ENCODE measurements at places on chromosomes 6 and 20.

- no peak for DNase-seq
These were observed 3.9 kb downstream of the ZBP1 start for GRCh38 chr20:57616143-57616951.

- DNase-seq = no peak
These were observed 868.6 kb upstream of the GJE1 start for GRCh38 chr6:141264101-141264500.

- no peak for DNase-seq
These were observed 42.8 kb downstream of the MCHR2 start for GRCh38 chr6:99951016-99951805.

- no peak for DNase-seq
These were observed 121.3 kb downstream of the VEGFA start for GRCh38 chr6:43891072-43891870.

- no peak for DNase-seq
These were observed 110.0 kb downstream of the SLC23A2 start for GRCh38 chr20:4891190-4891763.

- no peak for DNase-seq
These were observed 151.2 kb downstream of the GRM4 start for GRCh38 chr6:33994472-33995308.

DNA sequence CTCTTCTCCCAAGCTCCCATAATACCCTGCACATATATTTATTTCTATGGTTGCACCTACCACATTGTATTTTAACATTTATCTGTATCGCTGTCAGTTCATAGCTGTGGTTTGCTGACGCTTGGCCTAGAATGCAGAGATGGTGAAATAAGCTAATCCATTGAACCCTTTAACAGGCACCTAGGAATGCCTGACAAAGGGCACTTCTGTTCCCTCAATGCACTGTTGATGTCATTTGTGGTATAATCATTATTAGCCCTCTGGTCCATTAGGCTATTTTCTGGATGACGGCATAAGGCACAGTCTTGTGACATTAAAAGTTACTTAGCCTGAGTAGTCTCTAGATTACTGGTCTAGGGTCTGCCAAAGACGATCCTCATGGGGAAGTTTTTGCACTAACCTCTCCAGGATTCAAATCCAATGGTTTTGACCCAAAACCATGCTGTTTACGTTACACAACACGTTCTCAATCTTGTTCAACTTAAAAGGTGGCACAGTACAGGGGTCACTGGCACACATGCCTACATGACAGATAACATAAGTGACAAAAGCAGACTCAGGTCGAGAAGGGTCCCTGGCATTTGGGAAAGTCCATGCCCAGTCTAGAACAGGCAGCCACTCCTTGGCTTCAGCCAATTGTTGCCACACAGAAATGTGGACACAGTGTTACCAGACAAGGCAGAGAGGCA, 2.1 kb upstream of the YWHAB start:
- DNase-seq = no peak

DNA sequence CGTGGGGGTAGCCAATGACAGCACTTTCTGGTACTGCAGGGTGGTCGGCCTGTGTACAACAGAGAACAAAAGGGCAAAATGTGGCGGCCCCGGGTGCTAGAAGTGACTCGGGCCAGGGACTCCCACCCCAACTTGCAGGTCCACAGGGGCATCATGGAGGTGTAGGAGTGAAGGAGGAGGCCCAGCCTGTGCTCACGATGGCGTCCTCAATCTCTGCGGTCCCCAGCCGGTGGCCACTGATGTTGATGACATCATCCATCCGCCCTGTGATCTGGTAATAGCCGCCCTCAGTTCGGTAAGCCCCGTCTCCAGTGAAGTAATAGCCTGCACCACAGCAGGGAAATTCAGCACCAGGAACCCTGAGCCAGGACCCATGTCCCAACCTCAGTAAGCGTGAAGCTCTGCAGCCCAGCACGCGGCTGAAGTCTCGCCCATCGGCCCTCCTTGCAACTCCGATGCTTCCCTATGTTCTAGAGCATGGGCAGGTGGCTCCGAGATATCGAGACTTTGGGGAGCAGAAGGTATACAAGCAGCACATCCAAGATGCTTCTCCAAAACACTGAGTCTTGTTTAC, 20.2 kb upstream of the APMAP start:
- DNase-seq = no peak

DNA sequence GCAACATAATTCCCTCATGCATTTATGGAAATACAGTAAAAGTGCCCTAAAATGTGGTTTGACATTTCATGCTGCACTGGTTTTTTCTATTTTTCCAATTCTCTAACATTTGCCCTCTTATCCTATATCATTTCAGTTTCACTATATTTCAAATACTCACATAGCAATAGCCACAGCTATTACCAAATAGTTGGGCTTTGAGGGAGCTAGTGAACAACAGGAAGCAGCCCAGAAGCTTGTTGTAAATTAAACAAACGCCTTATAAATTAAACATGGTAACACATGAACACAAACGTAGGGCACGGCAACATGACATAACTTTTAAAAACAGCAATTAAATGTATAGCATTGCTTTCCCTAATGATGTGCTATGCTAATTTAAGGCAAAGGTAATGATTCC, 469.0 kb downstream of the CDC5L start:
- no peak for DNase-seq

- DNase-seq = no peak
These were observed 247.8 kb downstream of the CD83 start for GRCh38 chr6:14365393-14365792.

GRCh38 chr6:49515485-49516146, 15.9 kb downstream of the GLYATL3 start:
- DNase-seq = no peak

DNA sequence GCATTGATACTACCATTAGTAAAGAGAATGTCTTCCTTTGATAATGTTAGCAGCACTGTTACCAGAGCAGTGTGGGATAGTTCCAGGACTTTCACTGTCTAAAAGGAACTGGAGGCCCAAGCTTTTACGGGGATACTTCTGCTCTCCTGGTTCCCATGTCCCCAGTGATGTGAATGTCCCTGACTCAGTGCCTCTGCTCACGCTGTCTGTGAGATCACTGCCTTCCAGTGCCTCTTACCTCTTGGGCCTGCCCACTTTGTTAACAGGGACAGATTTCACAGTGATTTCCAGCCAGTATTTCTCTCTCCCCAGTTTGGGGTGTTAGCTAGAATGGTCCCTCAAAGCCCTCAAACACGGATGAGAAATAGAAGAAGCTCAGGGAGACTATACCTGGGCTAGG, 14.4 kb downstream of the PTPRA start:
- DNase-seq = no peak

DNA sequence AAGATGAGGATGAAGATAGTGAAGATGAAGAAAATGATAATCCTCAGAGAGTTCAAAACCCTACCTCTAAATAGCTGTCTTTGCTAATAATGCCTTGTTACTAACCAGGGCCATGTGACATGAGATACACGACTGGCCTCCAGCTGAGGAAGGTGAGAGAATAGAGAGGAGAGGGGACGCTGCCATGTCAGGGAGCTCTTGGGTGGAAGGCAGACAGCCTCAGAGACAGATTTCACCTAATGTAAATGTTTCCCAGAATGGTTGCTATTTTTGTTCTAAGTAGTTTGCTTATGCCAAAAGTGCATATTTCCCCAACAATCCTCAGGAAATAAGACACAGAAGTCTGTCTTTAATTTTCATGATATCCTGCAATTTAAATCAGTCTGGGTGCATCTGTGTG, 138.4 kb downstream of the ELOVL4 start:
- no peak for DNase-seq

DNA sequence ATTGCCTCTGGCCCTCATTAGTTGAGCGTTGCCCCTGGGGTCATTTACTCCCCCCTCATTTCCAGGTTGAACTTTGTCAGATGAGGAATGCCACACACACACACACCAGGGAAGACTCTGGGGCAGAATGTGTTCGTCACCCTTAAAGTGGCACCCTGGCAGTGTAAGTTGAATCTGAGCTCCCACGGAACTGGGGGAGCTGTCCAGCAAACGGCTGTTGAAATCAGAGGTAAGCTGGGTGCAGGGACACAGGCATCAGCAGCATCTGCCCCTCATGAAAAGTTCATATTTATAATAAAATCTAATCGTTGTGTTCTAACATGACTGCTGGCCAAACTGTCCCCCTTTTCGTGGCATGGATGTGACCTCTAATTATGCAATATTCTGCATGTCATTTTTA, 4.3 kb upstream of the MC3R start:
- DNase-seq = no peak

GRCh38 chr20:62114894-62115293, 7.4 kb upstream of the LSM14B start:
- DNase-seq = no peak

DNA sequence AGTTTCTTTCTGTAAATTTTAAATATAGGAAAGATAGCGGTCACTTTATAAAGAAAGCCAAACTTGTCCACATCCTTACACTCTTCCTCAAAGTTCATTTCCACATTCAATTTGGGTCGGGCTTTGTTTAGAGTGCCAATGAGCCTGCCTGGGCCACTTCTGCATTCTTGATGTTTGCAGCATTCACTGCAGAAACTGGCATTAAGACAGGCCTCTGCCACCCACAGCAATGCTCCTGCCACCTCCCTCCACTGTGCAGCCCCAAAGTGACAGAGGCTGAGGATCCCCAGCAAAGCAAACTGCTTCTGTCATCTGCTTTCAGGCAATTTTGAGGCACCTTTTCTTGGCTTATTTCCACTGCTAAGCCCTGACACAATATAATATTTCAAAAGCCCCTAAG, 61.2 kb downstream of the TNFAIP3 start:
- no peak for DNase-seq

- no peak for DNase-seq
These were observed 151.2 kb downstream of the ANKRD60 start for GRCh38 chr20:58077282-58077681.

- DNase-seq = no peak
These were observed 385.5 kb downstream of the HDGFL1 start for GRCh38 chr6:22954749-22955385.

DNA sequence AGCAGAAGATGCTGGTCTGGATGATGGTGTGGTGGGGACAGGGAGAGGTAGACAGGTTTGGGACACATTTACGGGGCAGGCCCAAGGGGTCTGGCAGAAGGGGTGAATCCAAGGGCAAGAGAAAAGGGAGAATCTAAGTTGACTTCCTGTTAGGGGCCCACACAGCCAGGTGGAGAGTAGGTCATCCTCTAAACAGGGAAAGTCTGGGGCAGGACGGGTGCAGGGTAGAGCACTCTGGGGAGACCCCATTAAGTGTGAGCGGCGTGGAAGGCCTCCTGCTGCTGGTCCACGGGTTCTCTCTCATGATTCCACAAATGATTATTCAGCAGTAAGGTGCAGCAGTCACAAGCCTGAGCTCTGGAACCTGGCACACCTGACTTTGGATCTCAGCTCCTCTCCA, 2.7 kb downstream of the SRXN1 start:
- DNase-seq = no peak

- no peak for DNase-seq
These were observed 2.9 kb upstream of the PYGB start for GRCh38 chr20:25244976-25245375.

DNA sequence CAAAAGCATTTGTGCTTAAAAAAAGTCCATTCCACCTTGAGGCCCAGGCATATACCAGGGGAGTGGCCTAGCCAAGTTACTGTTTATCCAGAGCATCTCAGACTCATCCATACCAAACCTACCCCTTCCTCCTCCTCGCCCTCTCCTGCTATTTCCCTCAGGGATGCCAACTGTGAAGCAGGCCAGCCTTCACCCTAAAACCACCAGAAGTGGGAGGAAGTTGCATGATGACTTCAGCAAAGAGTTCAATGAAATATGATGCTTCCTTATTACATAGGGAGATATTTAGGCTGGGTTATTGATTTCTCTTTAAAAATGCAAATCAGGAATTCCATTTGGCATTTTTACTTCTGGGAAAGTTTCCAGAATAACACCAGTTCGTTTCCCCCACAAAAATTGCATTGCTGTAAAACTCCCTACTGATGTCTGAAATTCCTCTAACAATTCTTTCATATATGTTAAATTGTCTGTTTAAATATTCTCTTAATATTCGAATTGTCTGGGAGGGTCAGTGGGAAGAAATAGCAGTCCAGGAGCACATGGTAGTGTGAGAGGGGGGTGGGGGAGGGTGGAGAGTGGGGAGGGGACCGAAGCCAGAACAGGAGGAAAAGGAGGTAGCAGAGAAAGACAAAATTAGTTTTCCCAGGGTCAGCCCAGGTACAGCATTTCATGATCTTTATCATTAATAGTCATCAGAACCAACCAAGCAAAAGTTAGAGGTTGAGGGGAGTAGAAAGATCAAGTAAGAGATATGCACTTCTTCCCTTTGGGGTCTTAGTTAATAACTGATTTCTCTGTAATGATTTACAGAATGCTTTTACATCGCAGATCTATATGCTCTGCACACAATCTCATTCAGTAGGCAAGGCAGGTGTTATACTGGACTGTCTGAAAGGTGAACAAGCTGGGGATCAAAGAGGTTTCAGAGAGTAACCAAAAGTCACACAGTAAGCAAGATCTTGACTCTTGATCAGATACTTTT, 1.7 kb upstream of the TCP11 start:
- no peak for DNase-seq

All from GM13976 (cell line).